ENCODE measurements at places on chromosomes 1 and 21.

GRCh38 chr21:29102791-29103257, 27.6 kb upstream of the MAP3K7CL start:
- DNase-seq = no peak

GRCh38 chr1:218312509-218312908, 27.4 kb downstream of the RRP15 start:
- DNase-seq = peak; percentile 49

- DNase-seq = no peak
Measured at GRCh38 chr1:12194666-12195216, 27.9 kb downstream of the TNFRSF1B start.

DNA sequence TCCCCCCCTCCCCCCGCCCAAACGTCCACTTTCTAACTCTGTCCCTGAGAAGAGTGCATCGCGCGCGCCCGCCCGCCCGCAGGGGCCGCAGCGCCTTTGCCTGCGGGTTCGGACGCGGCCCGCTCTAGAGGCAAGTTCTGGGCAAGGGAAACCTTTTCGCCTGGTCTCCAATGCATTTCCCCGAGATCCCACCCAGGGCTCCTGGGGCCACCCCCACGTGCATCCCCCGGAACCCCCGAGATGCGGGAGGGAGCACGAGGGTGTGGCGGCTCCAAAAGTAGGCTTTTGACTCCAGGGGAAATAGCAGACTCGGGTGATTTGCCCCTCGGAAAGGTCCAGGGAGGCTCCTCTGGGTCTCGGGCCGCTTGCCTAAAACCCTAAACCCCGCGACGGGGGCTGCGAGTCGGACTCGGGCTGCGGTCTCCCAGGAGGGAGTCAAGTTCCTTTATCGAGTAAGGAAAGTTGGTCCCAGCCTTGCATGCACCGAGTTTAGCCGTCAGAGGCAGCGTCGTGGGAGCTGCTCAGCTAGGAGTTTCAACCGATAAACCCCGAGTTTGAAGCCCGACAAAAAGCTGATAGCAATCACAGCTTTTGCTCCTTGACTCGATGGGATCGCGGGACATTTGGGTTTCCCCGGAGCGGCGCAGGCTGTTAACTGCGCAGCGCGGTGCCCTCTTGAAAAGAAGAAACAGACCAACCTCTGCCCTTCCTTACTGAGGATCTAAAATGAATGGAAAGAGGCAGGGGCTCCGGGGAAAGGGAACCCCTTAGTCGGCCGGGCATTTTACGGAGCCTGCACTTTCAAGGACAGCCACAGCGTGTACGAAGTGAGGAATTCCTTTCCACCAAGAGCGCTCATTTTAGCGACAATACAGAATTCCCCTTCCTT, 158.1 kb downstream of the RUNX1 start:
- peak; percentile 62 for DNase-seq

DNA sequence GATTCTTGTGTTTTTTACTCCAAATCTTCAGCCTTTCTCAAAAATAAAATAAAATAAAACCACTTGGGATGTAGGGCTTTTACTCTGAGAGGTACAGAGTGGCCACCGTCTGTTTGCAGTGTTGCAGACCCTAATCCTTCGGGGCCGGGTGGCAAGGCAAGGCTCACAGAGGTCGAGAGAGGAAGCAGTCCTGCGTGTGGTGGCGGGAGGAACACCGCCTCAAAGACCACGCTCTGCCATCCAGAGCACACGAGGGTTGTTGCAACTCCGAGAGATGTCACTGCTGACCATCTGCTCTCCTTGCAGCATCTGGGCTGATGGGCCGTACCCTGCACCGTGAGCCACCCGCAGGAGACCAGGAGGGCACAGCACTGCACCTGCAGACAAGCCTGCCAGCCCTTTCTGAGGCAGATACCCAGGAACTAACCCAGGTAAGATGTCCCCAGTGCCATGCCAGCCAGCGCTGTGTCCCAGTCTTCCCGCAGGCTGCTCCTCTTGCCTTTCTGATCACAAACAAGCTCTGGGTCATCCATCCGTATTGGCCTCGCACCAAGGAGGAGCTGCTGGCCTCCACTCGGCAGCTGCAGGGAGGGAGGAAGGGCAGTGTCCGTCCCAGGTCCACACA, 31.5 kb downstream of the SNAP47 start:
- DNase-seq = no peak

DNA sequence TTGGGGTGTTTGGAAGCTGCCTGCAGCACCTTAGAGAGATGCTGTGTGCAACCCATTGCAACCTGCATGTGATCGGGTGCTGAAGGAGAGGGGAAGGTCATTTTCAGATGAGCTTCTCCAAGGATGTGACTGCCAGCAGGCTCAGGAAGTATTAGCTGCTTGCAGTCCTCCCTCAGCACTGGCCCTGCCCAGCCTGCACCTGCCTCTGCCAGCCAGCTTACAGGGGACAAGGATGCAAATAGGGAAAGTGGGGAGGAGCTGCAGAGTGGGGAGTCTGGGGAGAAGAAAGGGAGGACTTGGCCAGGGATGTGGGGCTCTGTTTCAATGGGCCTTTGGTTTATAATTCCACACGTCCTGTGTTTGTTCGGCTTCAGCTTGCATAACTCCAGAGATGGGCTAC, 254.5 kb downstream of the RRAGC start:
- no peak for DNase-seq

DNA sequence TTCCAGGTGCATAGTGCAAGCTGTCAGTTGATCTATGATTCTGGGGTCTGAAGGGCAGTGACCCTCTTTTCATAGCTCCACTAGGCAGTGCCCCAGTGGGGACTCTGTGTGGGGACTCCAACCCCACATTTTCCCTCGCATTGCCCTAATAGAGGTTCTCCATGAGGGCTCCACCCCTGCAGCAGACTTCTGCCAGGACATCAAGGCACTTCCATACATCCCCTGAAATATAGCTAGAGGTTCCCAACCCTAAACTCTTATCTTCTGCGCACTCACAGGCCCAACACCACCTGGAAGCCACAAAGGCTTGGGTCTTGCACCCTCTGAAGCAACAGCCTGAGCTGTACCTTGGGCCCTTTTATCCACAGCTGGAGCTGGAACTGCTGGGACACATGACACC, 65.7 kb upstream of the PKN2 start:
- DNase-seq = no peak

DNA sequence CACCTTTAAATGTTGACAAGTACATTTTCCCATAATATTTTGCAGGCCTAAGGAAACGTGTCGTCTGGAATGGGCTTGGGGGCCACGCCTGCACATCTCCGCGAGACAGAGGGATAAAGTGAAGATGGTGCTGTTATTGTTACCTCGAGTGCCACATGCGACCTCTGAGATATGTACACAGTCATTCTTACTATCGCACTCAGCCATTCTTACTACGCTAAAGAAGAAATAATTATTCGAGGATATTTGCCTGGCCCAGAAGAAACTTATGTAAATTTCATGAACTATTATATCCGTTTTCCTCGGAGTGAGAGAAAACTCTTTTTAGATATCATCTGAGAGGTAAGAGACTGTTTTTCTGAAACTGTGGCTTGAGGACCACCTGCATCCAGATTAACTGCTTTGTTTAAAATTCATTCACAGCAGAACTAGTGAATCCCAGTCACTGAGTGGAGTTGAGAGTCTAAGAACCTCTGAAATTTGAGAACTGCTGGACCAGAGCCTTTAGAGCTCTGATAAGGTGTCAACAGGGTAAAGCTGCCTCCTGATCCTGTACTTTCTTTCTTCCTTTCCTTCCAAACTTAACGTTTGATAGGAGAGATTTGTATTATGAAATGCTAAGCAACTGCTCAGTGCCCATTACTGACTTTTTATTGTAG, 811 bp downstream of the EXO1 start:
- DNase-seq = no peak
